ENCODE measurements at places on chromosomes 1 and 21. TPM values are rescaled to one million over a fixed set of nuclear protein-coding genes. Genes with fewer than 3 reads are reported as not detected.

GRCh38 chr1:172746091-172746949 is 87.4 kb downstream of the FASLG start:
- DNase-seq: no peak

- no peak for DNase-seq
These were observed 241.6 kb upstream of the DUSP10 start for GRCh38 chr1:221983444-221983843.

DNA sequence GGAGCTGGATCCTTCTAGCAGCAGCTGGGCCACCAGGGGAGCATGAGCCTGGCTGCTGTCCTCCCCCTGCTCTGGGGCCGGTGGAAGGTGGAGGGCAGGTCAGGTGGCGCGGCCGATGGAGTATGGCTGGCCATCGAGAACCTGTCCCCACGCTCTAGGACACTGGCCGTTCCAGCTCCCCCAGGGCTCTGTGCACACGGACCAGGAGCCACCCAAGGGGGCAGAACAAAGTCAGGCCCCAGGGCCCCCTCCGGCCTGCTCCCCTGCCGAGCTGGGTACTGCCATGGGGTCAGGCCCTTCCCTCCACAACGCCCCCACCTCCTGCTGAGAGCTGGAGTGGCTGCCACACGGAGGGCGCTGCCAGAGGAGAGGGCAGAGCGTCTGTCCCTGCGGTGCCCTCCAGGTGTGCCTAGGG is 4.5 kb upstream of the PLCH2 start:
- DNase-seq: no peak

- DNase-seq: no peak
These were observed 29.0 kb downstream of the MRPL39 start for GRCh38 chr21:25578056-25578961.

DNA sequence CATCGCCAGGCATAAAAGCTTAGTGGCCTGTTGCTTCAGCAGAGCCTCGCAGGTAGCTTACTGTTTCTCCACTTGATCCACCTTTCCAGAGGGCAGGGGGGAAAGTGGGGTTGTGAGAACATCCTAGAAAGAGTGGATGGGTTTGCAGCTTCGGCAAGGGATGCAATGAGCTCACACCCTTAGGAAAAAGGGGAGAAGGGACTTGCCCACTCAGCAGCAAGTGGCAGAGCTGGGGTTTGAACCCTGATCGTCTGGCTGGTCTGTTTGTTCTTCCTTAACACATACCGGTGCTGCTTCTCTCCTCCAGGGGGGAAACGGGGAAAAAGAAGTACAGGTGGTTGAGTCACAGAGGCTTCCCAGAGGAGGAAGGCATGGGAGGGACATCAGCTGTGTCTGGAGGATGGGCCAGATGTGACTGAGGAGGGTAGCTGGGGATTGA is 1.0 kb downstream of the TMEM201 start:
- DNase-seq: no peak

DNA sequence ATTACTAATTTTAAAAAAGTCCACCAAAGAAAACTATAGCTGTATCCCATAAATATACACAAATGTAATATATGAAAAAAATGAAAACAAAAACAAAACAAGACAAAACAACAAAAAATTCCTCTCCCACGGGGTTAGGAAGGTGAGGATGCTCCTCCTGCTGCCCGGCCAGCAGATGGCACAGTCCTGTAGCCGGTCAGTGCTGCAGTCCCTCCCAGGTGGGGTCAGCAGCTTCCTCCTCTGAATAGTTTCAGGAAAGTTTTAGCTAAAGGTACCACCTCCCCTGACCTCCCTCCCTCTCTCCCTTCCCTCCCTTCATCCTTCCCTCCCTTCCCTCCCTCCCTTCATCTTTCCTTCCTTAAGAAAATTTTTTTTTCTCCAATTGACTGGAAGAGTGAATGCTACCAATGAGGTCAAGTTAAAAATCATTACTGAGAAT is 67.8 kb upstream of the BCL10 start:
- DNase-seq: no peak

DNA sequence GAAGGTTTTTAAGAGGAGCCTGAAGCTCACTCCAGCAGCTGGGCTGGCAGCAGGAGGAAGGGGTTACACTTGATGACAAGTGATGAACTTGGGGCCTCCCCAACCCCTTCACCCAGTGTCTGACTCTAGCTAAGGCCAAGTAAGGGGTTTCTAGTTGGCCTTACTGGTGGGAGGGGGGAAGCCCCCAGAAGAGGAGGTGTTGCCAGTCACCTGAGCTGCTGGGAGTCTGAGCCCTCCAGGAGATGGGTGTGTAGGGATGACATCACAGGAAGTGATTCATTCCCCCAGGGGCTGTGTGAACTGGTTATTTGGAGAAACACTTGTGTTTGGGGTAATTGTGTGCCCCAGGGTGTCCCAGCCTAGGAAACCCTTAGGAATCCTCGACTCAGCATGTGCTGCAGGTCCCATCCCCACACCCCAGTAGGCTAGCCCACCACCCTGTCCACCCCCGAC is 3.1 kb downstream of the PADI1 start:
- no peak for DNase-seq

GRCh38 chr1:2352897-2353550 is 38.3 kb downstream of the MORN1 start:
- no peak for DNase-seq

DNA sequence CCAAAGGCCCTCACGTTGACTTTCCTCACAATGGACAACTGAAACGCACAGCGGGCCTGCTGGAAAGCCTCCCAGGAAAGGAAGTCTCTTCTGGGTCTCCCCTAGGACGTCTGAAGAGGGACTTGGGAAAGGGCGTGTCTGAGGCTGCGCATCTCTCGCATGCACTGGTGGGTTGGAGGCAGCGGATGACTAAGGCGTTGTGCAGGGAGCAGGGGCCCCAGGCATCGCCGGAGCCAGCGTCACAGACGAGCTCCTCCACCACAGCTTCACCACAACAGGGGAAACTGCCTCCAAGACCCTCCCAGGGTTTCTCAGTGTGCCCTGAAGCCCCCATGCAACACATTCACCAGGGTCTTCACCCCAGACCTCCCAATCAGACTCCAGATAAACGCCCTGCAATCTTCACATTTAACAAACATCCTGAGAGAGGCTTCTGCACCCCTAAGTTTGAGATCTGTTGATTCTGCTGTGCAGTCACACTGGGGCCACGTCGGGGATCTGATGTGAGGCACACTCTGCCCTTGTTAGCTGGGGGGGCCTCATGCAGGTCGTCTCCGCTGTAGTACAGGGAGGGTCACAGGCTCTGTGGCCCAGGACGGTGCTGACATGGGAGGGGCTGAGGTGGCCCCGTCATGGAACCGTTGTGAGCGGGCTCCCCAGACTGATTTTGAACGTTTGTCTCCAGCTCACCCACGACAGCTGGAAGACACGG is 7.0 kb upstream of the TFF1 start:
- no peak for DNase-seq

DNA sequence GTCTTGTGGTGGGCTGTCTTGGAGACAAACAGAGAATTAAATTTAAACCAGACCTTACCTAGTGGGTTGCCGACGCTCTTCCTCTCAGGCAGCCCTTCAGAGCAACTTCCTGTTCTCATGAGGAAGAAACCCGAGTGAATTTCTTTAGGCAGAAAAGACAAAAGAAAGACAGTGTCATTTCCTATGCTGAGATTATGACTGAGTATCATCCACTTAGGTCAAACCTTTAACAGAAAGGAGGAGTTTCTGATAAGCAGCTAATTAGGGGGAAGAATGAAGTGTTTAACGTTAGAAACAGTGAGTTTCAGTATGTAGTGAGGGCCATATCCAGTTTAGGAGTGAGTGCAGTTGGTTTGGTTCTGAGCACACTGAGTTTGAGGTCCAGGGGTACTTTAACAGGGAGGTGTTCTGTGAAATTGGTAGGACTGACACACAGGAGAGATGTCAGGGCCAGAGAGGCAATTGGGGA is 38.7 kb downstream of the FASLG start:
- DNase-seq: no peak

- DNase-seq: no peak
These were observed 28.9 kb downstream of the OLFM3 start for GRCh38 chr1:101967871-101968270.

GRCh38 chr1:147851149-147851548 is 51.4 kb upstream of the GJA8 start:
- no peak for DNase-seq

GRCh38 chr1:35592991-35593769 is 20.1 kb downstream of the TFAP2E start:
- no peak for DNase-seq

DNA sequence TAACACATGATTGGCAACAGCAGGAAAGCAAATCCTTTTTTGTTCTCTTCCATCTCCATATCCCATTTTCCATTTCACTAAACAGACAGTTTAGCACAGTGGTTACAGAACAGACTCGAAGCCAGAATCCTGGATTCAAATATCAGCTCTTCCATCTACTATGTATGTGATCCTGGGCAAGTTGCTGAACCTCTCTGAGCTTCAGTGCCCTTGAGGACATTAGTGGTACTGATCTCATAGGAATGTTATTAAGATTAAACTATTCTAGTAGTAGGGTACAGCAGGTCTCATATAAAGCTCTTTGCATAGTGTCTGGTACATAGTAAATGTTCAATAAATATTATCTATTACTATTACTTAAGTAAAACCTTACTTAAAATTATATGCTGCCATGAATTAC is 13.8 kb upstream of the HHIPL2 start:
- DNase-seq: no peak

- no peak for DNase-seq
These were observed 60.4 kb upstream of the ACOT11 start for GRCh38 chr1:54487571-54488050.

DNA sequence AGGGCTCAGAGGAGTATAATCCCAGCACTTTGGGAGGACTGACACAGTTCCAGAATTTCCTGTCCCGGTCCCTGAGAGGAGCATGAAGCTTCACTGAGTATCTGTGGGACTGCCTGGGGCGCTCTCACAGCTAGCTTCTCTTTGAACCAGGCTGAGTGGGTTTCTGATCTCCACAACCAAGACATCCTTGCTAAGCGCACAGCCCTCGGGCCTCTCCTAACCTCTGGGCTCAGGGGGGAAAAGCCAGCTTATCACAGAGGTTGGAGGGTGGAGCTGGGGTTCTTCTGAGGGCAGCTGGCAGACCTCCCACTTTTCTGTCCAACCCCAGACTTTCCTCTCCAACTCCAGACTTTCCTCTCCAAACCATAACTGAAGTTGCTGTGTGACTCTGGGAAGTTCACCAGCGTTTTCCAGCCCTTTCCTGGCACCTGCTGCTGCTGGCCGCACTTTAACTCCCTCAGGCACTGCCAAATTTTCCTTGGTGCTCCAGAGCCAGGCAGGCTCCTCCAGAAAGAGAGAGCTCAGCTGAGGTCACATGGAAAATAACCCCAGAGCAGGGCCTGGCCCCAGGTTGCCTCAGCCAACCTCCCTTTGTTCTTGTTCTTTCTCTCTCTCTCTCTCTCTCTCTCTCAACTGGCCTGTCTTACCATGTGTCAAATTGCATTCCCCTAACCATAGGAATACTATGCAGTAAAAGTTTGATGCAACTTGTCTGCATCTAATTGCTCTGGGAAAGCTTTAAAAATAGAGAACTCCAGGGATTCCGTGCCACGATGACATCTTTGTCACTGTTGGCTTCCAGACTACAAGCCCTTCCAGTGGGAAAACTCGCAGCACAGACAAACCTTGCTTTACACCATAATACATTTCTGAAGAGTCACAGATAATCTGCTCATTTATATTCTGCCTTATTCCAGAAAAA is 49.5 kb downstream of the OLFML2B start:
- DNase-seq: no peak

DNA sequence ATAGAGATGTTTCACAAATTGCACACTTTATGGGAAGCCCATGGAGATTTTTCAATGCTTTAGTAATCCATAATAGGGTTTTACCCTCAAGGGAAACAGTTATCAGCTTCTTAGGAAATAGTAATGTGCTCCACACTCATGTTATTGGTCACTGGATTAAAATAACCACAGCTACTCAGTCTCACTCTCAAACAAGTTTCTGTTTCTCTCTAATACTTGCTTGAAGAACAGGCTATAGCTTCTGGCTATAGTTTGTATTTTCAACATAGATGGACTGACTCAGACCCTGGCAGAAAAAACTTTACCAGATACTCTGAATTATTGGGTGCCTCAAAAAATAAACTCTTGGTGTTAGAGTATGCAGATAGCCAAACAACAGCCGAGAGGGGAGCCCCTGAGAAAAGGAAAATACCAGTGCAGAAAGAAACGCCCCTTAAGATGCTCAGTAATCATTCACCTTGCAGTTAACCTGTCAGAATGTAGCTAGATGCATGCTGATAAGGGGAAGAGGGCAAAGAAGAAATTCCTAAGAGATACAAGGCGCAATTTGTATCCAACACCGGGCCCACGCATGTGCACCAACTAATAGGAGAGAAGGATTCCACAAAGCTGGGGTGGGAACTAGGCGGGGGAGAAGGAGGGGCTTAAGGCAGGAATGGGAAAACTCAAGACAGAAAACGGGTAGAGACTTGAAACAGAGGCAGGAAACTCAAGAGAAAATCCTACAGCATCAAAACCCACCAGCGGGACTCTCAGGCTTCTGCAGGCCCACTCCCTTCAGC is 30.4 kb upstream of the PDE4B start:
- DNase-seq: no peak

DNA sequence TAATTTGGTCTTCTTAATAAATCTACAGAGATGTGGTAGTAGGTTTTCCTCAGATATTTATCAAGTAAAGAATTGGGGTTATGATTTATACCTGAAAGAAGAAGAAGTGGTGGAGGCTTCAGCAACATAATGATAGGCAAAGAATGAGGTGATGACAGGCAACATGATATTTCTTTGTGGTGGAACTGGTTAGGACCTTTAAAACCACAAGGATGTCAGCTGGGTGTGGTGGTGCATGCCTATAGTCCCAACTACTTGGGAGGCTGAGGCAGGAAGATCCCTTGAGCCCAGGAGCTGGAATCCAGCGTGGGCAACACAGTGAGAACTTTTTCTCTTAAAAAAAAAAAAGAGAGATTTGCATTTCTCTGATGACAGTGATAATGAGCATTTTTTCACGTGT is 34.1 kb upstream of the COL11A1 start:
- DNase-seq: no peak

DNA sequence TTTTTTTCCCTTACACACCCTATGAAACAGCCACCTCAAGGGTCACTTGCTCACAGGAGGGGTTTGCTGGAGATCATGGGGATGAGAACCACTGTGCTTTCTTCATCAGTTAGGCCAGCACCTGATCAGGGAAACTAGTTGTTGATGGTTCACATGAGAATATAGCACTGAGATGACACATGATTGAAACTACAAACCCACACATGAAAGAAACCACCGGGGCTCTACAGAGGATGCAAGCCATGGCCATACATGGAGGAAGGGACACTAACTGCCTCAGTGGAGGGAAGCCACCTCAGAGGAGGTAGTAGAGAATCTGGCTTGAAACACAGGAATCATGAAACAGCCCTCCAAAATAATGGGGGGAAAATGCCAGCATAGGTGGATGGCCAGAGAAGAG is 63.2 kb downstream of the PRKAB2 start:
- no peak for DNase-seq

GRCh38 chr21:20783611-20784010 is 214.6 kb upstream of the NCAM2 start:
- DNase-seq: no peak

The S100A7A gene
- not detected for total RNA-seq

The CACNA1E gene
- total RNA-seq: not detected

The MMP23B gene
- 87.2 TPM for total RNA-seq

The BCAR3 gene
- 26.7 TPM for total RNA-seq

The PPT1 gene
- total RNA-seq: 68.5 TPM

The CHIT1 gene
- total RNA-seq: 0.41 TPM

The AIM2 gene
- total RNA-seq: 1.1 TPM

The MPL gene
- not detected for total RNA-seq
